ENCODE measurements at places on chromosomes 2 and 18.

DNA sequence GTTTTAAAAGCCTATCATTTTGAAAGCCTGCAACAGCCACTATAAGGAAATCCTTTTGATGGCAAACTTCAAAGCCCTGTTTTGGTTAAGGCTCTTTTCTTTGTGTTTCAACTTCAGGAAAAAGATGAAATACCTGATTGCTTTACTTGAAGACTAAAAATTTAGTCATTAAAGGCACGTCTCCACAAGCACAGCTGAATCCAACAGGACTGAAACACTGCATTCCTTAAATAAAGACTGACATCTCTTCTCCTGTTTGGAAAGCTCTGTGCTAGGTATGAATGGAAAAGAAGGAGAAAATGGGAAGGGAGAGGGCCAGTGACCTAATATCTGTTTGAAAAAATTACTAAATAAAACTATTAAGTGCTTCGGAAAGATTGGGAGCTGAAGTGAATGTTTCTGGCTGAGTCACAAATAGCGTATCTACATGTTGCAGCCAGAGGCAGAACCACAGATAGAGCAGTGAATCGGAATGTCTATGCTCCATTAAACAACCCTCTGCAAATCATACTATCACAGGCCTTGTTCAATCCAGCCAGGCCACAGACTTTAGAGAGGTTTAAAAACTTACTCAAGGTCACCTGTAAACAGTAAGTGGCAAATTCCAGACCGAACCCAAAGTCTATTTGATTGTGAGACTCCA, 21.1 kb upstream of the RALBP1 start:
- no peak for DNase-seq

- no peak for DNase-seq
Observed at GRCh38 chr18:32284284-32284683, 94.4 kb downstream of the MEP1B start.

GRCh38 chr18:23541349-23542093, 38.2 kb downstream of the RMC1 start:
- DNase-seq, result no peak

DNA sequence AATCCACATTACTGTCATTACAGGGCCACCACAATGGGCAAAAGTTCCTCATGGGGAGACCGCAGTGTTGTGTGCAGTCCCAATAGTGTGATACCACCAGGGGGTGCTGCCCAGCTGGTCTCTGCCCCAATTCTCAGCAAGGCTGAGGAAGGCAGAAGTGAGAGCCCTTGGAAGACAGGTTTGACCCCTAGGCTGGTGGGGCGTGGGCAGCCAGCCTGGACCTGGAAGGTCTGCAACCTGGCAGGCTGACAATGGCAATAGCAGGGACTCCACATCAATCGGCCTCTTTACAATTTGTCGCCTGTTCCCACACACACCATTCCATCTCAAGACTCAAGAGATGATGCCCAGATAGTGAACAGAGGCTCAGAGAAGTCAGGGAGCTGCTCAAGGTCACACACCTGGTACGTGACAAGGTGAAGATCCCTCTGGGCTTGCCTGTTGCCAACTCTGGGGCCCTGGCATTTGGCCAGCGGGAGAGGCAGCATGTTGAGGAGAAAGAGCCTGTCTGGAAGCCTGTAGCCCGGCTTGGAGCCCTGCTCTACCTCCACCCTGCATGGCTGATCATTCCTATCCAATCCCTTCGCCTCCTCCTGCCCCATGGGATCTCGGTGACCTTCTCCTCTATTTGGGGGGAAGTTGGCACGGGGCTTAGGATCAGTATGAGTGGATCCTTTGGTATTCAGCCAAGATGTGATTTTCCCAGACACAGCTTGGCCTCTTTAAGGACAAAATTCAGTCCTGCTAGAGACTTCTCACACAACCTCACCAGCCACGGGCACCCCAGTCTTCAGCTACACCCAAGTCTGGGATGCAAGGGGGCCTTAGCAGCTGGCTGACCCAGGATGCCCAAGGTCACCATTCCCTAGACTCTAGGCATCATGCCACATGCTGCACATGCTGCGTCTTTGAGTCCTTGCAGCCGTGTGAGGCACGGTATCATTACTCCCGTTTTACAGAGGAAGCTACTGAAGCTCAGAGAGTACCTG, 2.9 kb upstream of the ATOH8 start:
- DNase-seq, result peak; percentile 63

GRCh38 chr2:177474998-177475397, 82.4 kb downstream of the AGPS start:
- DNase-seq, result no peak

GRCh38 chr2:37323781-37324535, 675 bp downstream of the PRKD3 start:
- DNase-seq, result peak; percentile 44

DNA sequence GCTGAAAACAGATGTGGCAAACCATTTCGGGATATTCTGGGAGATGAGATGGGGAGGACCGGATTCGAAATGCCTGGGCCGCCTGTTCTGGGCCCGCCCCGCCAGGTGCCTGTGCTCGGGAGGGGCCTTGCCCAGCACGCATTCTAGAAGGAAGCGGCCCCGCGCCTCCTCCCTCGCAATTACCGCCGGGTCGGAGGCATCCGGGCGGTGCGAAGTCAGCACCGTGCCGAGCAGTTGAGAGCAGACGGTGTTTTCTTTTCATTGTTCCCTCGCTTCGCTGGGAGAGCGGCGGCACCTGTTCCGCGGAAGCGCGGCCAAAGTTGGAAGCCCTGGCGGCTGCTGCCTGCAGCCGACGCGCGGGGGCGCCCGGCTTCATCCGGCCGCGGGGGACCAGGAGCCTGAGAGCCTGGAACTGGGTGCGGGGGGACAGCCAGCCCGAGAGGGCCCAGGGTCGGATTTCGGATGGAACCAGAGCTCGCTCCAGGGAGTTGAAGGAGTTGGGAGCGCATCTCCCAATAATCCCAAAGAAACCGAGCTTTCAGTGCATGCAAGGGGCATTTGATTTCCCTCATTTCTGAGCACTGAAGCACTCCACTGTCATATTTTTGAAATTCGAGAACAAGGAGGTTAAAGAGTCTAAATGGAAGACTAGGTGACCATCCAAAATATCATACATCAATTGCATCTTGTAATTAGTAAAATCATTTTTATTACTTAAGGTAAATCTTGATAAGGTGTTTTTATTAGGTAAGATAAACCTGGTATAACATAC, 241.8 kb upstream of the RAB12 start:
- DNase-seq, result peak; percentile 31

GRCh38 chr18:26434887-26435286, 113.5 kb downstream of the KCTD1 start:
- DNase-seq, result no peak

- DNase-seq, result no peak
Observed at GRCh38 chr18:48139431-48140347, 209.2 kb upstream of the SMAD2 start.

DNA sequence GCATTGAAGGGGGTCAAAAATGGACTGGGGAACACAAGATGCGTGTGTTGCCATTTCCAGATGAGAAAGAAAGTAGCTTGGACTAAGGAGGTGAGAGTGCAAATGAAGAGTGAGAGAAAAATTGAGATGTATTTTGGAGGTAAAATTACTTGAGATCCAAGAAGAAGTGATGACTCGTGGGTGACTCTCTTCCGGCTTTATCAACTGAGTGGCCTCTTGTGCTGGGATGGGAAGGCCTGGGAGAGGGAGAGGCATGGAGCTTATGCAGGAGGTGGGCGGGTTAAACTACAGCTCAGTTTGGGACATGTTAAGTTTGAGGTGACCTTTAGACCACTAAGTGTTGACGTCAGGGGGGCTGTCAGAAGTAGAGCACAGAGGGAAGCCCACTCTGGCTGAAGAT, 34.9 kb downstream of the SULT1C2 start:
- DNase-seq, result no peak

GRCh38 chr2:172607379-172607928, 51.6 kb downstream of the PDK1 start:
- peak; percentile 30 for DNase-seq

- peak; percentile 82 for DNase-seq
Observed at GRCh38 chr2:106192752-106193689, 1.1 kb downstream of the UXS1 start.

- DNase-seq, result no peak
Observed at GRCh38 chr18:79008356-79008940, 28.8 kb downstream of the SALL3 start.

GRCh38 chr2:95390272-95390880, 12.1 kb upstream of the FAHD2A start:
- DNase-seq, result no peak

DNA sequence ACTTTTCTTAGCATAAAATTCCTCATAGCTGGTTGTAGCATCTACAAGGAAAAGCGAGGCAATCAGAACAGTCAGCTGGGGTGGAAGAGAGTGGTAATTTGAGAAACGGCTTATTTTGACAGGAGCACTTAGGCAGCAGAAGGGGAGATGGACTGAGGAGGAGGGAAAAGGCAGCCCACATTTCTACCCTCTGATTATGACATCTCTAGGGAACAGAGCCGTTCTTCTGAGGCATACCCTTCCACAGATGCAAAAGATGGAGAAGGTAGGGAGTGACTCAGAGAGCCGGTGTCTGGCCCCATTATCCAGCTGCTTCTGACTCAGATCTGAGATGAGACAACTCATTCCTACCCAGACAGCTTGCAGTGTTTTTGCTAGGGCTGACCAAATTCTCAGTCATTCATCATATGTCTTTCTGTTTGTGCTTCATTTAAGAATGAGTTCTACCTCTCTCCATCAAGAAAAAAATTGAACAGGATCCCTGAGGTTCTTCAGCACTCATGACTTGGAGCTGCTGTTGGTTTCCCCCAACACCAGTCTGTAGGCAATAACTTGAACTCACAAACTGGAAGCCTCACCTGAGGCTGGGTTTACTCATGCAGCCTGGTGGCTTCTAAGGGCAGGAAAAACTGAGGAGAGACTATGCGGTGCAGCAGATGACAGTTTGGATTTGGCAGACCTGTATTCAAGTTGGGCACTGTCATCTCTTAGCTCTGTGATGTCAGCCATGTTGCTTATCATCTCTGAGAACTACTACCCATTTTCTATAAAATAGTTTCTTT, 15.9 kb upstream of the SEC11C start:
- peak; percentile 88 for DNase-seq

- DNase-seq, result no peak
Observed at GRCh38 chr18:55268628-55269275, 309.5 kb upstream of the CCDC68 start.

GRCh38 chr18:58761970-58762780, 90.9 kb downstream of the MALT1 start:
- DNase-seq, result no peak

GRCh38 chr2:237253046-237253702, 160.8 kb downstream of the COL6A3 start:
- DNase-seq, result no peak

- no peak for DNase-seq
Observed at GRCh38 chr18:44979748-44980147, 299.1 kb downstream of the SETBP1 start.

DNA sequence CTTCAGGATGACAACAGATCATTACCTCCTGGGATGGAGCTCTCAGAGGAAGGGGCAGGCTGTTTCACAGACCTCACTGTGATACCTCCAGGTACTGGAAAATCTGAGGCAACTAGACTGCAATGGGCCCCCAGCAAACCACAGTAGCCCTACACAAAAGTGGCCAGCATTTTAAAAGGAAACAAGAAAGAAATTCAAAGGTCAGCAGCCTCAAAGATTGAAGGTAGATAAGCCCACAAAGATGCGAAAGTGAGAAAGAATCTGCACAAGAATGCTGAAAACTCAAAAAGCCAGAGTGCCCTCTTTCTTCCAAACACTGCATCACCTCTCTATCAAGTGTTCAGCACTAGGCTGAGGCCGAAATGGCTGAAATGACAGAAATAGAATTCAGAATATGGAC, 499.5 kb upstream of the CHAC2 start:
- DNase-seq, result no peak

- no peak for DNase-seq
Observed at GRCh38 chr2:51420511-51420910, 388.6 kb upstream of the NRXN1 start.

GRCh38 chr2:161415987-161416707, at the start of gene TBR1:
TBR1 (plus strand) TSS chr2:161416297; CDS start chr2:161416411, 114 bp downstream.
- DNase-seq, result no peak

- no peak for DNase-seq
Observed at GRCh38 chr2:232014681-232015080, 53.2 kb downstream of the DIS3L2 start.

- DNase-seq, result no peak
Observed at GRCh38 chr2:86199834-86200177, 549 bp downstream of the MRPL35 start.

DNA sequence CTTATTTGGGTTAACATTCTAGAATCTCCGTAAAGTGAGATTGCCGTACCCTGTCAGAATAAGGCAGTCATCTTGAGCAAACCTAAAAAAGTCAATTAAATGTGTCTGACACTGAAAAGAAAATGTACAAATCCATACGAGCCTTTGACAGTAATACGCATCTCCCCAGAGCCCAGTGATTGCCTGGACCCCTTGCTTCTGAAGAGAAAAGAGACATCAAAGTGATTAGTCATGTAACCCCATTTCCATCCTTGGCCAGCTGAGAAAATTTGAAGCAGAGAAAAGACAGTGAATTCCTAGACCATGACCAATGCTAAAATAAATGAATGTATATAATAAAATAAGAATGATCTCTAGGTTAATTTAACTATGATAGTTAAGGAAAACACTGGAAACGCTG, 1499.4 kb downstream of the SUCLG1 start:
- DNase-seq, result no peak

DNA sequence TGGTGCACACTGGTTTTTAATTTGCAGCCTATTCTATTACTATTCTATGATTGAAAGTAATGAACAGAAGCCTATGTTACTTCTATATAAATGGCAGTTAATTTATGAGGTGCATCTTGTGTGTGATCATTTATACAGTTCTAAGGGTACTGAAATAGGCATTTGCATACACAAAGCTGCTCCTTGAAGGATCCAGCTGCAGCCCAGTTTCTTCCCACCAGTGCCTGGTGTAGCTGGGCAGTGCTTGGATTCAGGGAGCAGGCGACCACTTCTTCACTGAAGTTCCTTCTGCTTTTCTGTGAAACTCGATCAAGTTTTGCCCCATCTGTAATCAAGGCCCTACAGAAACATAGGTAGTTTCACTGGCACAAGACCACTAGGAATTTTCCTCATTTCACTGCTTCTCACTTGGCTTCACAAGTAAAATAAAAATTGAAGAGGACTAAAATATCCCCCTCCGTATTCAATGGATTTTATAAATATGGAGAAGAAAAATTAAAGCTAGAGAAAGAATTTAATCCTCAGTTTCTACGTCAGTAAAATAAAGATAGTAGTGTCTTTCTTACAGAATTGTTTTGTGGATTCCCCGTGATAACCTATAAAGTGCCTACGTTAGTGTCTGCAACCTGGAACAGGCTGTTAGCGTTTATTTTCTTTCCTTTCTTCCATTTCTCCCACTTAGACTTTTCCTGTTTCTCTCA, 1.7 kb upstream of the LPIN2 start:
- no peak for DNase-seq

GRCh38 chr2:32938934-32939333, 7.8 kb upstream of the LTBP1 start:
- no peak for DNase-seq

All from activated CD4-positive, alpha-beta T cell treated with anti-CD3 and anti-CD28 coated beads, Interleukin-10, Interleukin-2, amounts not matched to agents 100 ng/mL and 50 ng/mL, durations not matched to agents 16 hours and 8 hours (primary cell).